ENCODE measurements at places on chromosomes 1 and 21. TPM values are rescaled to one million over a fixed set of nuclear protein-coding genes. Genes with fewer than 3 reads are reported as not detected.

DNA sequence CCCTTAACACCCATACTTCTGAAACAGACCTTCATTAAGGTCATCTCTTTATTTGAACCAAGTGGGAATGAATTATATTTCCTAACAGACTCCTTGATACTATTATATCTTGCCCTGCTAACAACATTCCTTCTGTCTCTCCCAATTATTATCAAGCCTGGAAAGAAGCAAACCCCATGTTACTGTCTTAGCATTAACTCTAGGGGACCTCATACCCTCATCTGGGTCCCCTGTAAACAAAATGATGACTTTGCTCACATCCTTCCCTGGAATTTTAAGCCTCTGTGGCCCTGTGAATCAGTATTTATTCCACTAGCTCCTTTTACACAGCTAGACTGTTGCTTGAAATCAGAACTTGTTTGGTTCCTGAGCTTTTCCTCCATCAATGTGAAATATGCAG lies 38.3 kb upstream of the BCL10 start:
- H3K4me1 ChIP-seq, result peaks cover 64% of the 10 kb centered on the region
- no peaks in the 10 kb centered on the region for H3K27me3 ChIP-seq
- H3K4me3 ChIP-seq, result no peak overlapping the region

DNA sequence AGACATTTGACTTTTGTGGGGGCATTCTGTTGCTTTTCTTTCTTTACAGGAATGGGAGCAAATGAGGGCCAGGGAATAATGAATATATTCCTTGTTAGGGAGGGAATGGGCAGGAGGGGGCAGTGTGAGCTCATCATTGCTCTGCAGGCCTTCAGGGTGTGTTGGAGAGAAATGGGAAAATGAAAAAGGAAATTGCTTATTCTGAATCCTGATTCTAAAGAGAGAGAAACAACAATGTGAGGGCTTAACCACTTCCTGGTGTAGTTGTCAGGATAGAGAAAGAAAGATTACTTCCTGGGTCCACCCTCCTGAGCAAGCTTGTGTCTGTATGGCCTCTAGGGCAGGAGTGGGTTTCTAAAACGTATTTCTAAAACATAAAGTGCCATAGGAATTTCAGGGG lies 28.3 kb downstream of the VANGL2 start:
- no peaks in the 10 kb centered on the region for H3K36me3 ChIP-seq
- no peak overlapping the region for H3K4me3 ChIP-seq
- H3K27ac ChIP-seq, result no peak overlapping the region
- H3K27me3 ChIP-seq, result peaks cover 3% of the 10 kb centered on the region
- DNase-seq, result peak; percentile 73
- H3K4me1 ChIP-seq, result no peaks in the 10 kb centered on the region

- no peak overlapping the region for H3K4me3 ChIP-seq
- no peaks in the 10 kb centered on the region for H3K4me1 ChIP-seq
- H3K27ac ChIP-seq, result no peak overlapping the region
- peaks cover 30% of the 10 kb centered on the region for H3K27me3 ChIP-seq
These were observed 7.6 kb downstream of the SIM2 start for GRCh38 chr21:36706482-36706852.

DNA sequence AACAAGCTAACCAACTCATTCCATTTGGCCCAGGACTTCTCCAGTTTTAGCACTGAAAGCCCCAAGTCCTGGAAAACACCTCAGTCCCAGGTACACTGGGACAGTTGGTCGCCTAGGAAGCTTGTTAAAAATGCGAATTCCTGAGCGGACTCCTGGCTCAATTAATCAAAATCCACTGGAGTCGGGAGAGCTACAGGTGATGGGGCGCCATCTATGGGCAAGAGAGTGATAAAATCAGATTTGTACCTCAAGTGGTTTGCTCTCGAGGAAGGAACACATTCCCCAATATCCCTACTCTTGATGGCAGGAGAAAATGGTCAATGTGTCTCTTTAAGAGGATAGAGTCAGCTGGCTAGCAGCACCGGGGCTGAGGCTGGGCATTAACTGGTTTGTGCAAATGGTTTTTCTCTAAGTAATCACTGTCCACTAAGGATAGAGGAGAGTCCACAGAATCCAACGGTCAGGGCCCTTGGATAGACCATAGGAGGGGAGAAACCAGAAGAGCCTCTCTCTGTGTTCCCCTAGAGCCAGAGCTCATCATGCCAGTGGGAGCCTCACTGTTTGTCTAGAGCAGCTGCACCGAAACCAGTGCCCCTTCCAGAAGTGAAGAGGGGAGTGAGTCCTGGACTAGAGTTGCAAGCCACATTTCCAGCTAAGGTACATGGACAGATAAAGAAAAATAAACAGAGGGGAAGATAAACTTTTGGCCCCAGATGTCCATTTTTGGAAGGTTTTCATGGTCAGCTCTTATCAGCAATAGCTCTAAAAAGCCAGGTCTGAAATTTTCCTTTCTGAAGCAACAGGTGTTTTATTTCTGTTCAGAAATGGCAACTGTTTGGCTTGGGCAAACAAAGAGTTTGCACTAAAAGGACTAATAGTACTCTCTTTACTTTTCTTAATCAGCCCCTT lies 148.5 kb downstream of the TENT5C start:
- peak overlapping the region; percentile 41 for H3K4me3 ChIP-seq
- no peak overlapping the region for H3K27ac ChIP-seq
- peak; percentile 90 for DNase-seq
- no peaks in the 10 kb centered on the region for H3K36me3 ChIP-seq
- H3K27me3 ChIP-seq, result no peaks in the 10 kb centered on the region

The KRTAP26-1 gene
- not detected for total RNA-seq

- peaks cover 12% of the 10 kb centered on the region for H3K4me1 ChIP-seq
- DNase-seq, result no peak
- peaks cover 17% of the 10 kb centered on the region for H3K36me3 ChIP-seq
- H3K4me3 ChIP-seq, result no peak overlapping the region
These were observed 102.6 kb downstream of the NRIP1 start for GRCh38 chr21:14962217-14962616.

DNA sequence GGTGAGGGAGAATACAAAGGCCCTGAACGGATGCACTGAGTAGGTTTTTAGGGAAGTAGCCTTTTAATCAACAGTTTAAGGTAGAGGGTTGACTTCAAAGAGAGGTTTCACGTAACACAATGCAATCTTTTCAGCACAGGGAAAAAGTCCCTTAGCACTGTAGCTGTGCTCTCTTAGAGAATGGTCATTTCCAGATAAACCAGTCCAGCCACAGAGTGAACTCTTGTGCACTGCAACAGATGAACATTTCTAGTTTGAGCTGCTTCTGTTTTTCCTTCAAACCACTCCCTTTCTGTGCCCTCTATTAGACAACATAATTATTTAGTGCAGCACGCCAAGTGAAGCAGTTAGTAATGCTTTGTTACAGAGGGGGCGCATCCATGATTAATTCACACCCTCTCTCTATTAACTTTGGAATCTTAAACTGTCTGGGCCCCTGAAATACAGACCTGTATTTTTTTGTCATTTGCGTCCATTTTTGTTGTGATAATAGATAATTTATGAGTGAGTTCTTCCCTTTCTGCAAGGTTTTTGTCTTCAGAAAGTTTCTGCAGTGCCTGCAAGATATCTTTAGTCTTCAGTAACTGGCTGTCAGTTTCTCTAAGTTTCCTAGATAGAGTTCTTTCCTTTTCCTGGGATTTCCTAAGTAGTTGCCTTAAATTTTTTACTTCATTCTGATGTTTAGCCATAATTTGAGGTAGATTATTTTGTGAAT lies 22.9 kb downstream of the LCA5L start:
- no peak overlapping the region for H3K4me3 ChIP-seq
- no peak for DNase-seq
- H3K27me3 ChIP-seq, result no peaks in the 10 kb centered on the region

GRCh38 chr1:39105061-39105840 lies 79.1 kb downstream of the NDUFS5 start:
- H3K27ac ChIP-seq, result peak overlapping the region; percentile 88
- peak overlapping the region; percentile 84 for H3K4me3 ChIP-seq
- DNase-seq, result peak; percentile 95
- no peaks in the 10 kb centered on the region for H3K27me3 ChIP-seq

The SNX7 gene
- total RNA-seq, result 78.9 TPM

The MATN1 gene
- total RNA-seq, result under 0.01 TPM

GRCh38 chr1:117370509-117370908 lies 3.3 kb downstream of the MAN1A2 start:
- no peak for DNase-seq
- H3K27ac ChIP-seq, result no peak overlapping the region
- peak overlapping the region; percentile 76 for H3K4me3 ChIP-seq
- H3K27me3 ChIP-seq, result no peaks in the 10 kb centered on the region
- no peaks in the 10 kb centered on the region for H3K36me3 ChIP-seq

GRCh38 chr1:225963735-225964530 lies 22.9 kb upstream of the LEFTY2 start:
- no peak overlapping the region for H3K27ac ChIP-seq
- H3K27me3 ChIP-seq, result peaks cover 5% of the 10 kb centered on the region
- H3K4me3 ChIP-seq, result no peak overlapping the region
- H3K4me1 ChIP-seq, result no peaks in the 10 kb centered on the region

GRCh38 chr1:2391041-2391930 lies at the start of the genes MORN1 and RER1:
TSS of gene MORN1 (minus strand) at chr1:2391554. CDS start at chr1:2391533, 21 bp downstream.
TSS of gene RER1 (plus strand) at chr1:2391841. CDS start at chr1:2395791, 3,950 bp downstream.
- H3K4me1 ChIP-seq, result peaks cover 19% of the 10 kb centered on the region
- peak within 1 kb of the TSS; percentile 98 for H3K4me3 ChIP-seq
- peak; percentile 100 for DNase-seq
- no peaks in the 10 kb centered on the region for H3K27me3 ChIP-seq
- H3K36me3 ChIP-seq, result peaks cover 46% of the 10 kb centered on the region

The NVL gene
- total RNA-seq, result 20.6 TPM
